Endothelial cell of umbilical vein (primary cell): ENCODE measurements at places on chromosomes 16 and 17. TPM values are rescaled to one million over a fixed set of nuclear protein-coding genes. Genes with fewer than 3 reads are reported as not detected.

The CETP gene
- 1.9 and 2.2 TPM in 2 replicates for polyA plus RNA-seq

DNA sequence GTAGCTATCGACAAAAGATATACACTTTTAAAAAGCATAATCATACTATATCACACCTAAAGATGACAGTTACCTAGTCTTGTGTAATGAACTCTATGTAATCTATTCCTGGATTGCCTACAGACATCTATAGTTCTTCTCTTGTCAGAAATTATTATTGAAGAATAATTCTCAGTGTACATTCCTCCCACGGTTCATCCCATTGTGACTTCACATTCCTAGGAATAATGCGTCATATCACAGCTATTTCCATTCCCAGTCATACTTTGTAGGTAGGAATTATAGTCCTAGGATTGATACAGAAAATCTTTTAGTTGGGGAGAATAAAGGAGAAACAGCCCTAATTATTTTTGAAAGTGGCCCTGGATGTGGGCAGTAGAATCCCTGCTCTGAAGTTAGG is 44.0 kb upstream of the ABCC11 start:
- no peak for DNase-seq

GRCh38 chr17:32523827-32524552 is 37.2 kb downstream of the CDK5R1 start:
- DNase-seq: no peak

- DNase-seq: no peak
Measured at GRCh38 chr16:85639529-85640253, 26.6 kb downstream of the GSE1 start.

DNA sequence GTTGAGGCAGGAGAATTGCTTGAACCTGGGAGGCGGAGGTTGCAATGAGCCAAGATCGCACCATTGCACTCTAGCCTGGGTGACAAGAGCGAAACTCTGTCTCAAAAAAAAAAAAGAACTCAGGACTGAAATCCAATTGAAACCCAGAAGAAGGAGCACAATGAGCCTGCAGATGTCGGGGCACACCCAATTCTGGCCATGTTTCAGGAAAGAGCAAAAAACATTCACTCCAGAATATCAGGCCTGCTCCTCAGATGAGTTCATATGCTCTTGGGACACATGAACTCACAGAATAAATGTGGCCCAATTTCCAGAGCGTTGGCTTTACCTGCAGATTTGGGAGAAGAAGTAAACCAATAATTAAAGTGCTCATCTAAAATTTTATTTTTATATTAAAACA is 3.0 kb upstream of the CMTM2 start:
- no peak for DNase-seq

- DNase-seq: peak; percentile 87
Measured at GRCh38 chr17:2214929-2215615, 88.5 kb downstream of the SMG6 start.
